ENCODE measurements at places on chromosomes 16 and 17. TPM values are rescaled to one million over a fixed set of nuclear protein-coding genes. Genes with fewer than 3 reads are reported as not detected.

DNA sequence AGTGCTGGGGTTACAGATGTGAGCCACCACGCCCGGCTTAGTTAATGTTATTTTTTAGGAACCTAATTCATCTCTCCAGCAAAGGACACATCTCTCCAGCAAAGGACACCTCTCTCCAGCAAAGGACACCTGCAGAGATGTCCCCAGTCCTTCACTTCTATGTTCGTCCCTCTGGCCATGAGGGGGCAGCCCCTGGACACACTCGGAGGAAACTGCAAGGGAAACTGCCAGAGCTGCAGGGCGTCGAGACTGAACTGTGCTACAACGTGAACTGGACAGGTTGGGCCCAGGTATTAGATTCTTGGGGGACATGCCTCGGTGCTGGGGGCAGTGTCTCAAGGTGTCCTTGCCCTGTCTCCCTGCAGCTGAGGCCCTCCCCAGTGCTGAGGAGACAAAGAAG, 4.7 kb downstream of the PFAS start:
- no peak for DNase-seq

The GNAO1 gene
- polyA plus RNA-seq, result 1.8 TPM

The CLEC18B gene
- 2.9 TPM for polyA plus RNA-seq

- DNase-seq, result no peak
These were observed 2.4 kb downstream of the CCL18 start for GRCh38 chr17:36066365-36066985.

DNA sequence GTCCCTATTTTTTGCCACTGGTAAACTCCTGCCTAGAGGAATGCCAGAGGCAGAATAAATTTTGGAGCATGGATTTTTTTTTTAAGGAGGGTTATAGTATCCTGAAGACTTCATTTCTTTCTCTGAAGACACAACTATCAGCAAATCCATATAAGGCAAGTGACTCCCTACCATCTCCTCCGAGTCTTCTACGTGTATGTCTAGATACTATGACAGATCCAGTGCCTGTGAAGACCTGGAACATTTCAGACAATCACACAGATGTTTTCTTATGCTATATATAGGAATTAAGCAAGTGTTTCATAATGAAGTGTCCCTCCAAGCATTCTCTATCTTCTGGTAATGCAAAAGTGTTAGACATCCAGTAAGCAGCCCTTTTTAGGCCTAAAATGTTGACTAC, 255.5 kb upstream of the TBX2 start:
- DNase-seq, result no peak

The SMIM22 gene
- polyA plus RNA-seq, result not detected

Measured in muscle of back (tissue), 13 donors.